ENCODE measurements at places on chromosomes 6 and 20.

- peak; percentile 55 for DNase-seq
Observed at GRCh38 chr20:50373674-50374286, 136.4 kb upstream of the PTPN1 start.

DNA sequence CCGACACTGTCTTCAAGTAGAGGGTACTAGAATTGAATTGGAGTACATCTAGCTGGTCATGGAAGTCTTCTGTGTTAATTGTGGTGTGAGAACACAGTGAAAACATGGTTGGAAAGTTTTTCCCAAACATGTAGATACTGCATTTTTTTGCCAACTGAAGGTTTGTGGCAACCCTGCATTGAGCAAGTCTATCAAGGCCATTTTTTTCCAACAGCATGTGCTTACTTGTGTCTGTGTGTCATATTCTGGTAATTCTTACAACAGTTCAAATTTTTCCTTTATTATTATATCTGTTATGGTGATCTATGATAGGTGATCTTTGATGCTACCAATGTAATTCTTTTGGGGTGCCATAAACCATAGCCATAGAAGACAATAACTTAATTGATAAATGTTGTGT lies 147.0 kb downstream of the MYB start:
- DNase-seq = no peak

GRCh38 chr20:37316775-37317170 lies 27.3 kb downstream of the MANBAL start:
- DNase-seq = no peak

- no peak for DNase-seq
Observed at GRCh38 chr20:50930976-50931305, 296 bp downstream of the ADNP start.

GRCh38 chr20:11564491-11564890 lies 353.2 kb upstream of the BTBD3 start:
- DNase-seq = no peak

DNA sequence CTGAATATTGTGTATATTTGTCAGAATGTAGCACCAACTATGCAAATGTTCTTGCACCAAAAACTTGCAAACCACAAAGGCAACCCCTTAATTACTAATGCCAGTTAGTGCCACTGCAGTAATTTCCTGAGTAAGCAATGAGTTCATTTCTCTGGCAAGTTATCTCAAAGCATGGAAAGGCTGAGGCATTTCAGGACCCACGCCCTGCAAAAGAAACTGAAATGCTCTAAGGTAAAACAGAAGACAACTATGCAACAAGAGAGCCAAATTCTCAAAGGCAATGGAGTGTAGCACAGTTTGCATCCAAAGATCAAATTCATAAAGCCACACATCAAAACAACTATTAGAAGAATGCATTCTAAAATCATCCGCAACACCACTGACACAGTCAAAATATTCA lies 994.4 kb downstream of the EYS start:
- no peak for DNase-seq

- no peak for DNase-seq
Observed at GRCh38 chr6:44049163-44049988, 77.9 kb downstream of the MRPL14 start.

GRCh38 chr20:40849456-40849855 lies 160.4 kb upstream of the MAFB start:
- no peak for DNase-seq

DNA sequence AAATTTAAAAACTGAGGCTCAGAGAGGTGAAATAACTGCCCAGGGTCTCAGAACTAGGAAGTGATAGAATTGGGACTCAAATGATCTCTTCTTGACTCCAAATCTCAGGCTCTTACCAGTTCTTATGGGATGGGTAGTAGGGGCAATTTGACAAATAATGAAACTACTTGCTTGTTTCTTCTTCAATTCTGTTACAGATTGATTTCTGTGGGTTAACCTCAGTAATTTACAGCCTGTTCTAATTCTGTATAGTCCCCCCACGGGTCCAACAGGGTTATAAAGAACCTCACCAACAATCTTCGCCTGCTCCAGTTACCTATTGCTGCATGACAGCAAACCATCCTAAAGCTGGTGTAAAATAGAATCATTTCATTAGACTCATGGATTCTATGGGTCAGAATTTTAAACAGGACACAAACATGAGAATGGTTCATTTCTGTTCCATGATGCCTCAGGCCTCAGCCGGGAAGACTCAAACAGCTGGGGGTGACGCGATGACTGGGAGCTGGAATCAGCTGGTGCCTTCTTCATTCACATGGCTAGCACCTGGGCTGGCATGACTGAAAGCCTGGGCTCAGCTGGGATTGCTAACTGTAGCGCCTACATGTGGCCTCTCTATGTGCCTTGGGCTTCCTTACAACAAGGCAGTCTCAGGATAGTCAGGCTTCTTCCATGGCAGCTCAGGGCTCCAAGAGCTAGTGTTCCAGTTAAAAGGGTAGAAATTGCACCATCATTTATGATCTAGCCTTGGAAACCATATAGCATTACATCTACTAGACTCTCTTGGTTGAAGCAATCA lies 6.6 kb upstream of the WFDC2 start:
- no peak for DNase-seq

DNA sequence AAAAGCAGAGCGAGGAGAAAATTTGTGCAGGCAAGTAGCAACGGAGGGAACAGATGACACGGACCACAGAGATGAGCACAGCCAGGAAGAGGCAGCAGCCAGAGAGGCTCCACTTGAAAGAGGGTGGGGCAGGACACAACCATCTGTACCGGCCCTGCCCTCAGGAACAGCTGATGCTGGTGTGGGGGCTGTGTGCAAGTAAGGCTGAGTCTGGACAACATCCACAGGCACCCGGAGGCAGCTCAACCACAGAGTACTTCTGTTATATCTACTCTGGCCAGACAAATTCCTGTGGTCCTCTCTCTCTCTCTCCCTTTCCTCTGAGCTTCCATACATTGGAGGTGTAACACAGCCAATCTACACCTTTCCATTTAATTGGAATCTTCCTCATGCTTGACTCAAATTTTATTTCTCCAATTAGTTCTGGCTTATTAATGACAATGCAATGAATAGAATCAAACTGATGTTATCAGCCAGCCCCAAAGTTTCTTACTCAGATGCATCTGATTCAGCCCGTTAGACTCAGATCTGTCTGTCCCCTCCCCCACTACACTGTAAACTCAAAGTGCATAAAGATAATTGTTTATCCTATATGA lies 24.9 kb downstream of the KIF13A start:
- DNase-seq = peak; percentile 84

DNA sequence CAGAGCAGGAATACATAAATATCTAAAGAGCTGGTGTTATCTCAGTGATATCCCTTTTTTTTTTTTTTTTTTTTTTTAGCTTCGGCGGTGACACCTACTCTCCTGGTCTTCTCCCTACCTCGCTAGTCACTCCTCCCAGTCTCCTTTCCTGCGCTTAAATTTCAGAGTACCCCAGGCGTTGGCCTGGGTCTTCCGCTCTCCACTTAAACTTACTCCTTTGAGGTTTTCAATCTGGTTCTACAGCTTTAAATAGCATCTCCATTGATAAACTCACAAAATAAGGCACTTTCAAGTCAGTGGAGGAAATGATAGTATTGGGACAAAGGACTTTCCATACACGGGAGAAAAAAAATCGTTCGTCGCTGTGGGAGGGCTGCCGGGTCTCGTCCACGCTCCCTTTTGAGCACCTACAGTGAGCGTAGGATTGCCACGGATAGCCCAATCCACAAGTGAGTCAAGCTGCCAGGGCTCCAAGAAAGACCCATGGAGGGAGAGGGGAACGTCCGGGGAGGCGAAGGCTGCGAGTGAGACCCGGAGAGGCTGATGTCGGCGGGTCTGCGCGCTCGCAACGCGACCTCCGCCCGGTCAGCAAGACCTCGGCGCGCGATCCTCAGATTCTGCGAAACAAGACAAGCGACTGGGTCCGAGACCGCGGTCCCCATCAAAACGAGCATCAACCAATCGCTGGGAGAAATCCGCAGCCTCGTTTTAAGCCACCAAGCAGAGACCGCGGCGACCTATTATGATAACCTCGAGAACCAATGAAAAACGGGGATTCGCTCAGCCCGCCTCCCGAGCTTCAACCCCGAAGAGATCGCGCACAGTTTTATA lies 672 bp upstream of the SRSF6 start:
- peak; percentile 87 for DNase-seq

DNA sequence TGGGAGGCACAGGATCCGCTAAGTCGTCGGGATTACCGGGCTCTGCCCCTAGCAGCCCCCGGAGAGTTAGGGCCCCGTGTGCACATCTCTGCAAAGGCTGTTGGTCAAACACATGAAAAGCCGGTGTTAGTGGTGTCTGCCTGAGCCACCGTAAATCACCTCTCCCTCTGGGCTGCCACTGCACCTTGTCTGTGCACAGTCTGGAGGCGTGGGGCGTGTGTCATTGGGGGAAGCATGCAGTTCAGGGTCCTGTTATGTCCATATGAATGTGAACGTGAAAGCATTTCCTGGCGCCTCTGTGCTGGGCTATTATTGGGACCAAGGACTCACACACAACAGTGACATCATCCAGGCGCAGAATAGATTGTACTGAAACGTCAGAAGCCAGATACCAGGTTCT lies 305.6 kb downstream of the NRN1 start:
- DNase-seq = no peak

- DNase-seq = peak; percentile 51
Observed at GRCh38 chr6:28136585-28137504, 4.8 kb upstream of the ZKSCAN8 start.

- DNase-seq = no peak
Observed at GRCh38 chr6:144469144-144469575, 184.0 kb downstream of the UTRN start.

DNA sequence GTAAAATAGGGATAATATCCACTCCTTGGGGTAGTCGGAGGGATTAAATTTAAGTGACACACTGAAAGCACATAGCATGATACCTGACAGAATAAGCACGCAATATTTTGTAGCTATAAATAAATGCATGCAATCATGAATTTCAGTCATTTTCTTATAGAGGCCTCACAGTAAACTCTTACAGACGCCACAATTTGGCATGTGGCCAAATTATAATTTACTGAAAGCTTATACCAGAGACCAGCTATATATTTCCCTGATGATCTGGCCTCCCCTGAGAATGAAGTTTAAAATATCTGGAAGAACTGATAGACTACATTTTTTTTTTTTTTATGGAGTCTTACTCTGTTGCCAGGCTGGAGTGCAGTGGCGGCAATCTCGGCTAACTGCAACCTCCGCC lies 40.9 kb downstream of the QRSL1 start:
- DNase-seq = no peak

DNA sequence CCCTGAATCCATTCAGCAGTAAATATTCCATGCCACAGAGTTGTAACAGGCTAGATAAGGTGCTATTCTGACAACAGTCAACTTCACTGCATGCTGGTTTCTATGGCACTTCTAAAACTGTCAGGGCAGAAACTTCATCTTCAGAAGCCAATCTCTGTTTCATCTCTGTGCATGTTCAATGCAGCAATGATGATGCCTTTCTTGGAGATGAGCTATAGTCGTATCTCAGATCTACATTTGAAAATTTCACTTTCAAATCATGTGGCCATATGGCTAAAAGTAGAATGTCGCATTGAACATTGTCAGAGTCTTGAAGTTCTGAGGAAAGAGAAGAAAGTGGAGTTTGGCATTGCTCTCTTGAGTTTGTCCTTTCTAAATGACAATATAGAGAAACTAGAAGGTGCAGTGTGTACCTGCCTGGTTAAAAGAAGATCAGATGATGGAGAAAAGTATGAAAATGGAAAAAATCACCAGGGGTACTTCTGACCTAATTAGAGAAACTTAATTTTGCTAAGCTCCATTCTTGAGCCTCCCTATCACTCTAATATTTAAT lies 49.0 kb upstream of the VSTM2L start:
- DNase-seq = no peak

DNA sequence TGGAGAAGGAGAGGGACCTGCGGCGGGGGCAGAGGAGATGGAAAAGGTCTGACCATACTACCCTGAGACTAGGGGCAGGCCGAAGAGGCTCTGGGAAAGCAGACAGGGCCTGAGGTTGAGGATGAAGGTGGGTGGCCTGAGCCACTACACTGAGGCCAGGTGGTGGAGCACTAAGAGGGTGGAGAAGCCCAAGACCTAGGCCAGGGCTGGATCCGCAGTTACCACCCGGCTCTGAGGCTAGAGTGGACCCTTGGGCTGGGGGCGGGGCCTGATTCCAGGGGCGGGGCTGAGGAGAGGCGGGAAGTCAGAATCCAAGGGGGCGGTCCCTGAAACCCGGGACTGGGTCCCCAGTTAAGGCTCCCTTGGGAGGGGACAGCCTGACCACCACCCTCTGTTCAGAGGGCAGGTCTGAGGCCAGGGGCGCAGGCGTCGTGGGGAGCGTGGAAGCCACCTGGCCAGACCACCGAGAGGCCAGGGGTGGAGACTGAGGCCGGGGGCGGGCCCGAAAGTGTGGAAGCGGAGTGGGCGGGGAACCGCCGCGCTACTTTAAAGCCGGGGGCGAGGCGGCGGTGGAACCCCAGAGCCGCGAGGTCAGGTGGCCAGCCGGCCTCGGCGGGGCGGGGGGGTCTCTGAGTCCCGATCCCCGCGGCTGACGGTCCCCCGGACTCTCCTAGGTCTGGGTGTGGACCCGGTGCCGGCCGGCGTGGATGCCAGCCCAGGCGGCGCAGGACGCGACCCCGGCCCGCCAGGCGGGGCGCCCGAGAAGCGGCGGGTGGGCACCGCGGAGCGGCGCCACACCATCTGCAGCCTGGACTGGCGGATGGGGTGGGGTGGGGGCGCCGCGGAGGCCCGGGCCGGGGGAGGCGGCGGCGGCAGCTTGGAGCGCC lies 8.3 kb downstream of the CCM2L start:
- peak; percentile 88 for DNase-seq

GRCh38 chr20:9442858-9443257 lies 71.5 kb upstream of the LAMP5 start:
- no peak for DNase-seq

DNA sequence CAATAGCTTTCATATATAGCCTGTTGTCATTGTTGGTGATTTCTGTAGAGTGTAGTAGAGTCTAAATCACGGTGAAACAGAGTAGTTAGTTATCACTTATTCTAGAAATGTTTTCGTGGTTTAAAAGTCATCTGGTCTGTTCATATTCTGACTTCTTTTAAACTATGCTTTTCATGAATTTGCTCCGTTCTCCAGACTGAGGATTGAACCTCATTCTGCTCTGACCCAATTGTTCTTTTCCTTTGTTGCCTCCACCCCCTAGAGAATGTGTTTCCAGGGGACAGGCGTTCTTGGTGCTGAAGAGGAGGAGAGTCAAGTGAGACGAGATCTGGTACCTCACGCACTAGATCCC lies 748 bp upstream of the ZNF292 start:
- peak; percentile 64 for DNase-seq
